ENCODE measurements at places on chromosomes 12 and 14.

GRCh38 chr12:131459773-131460365, 251.0 kb upstream of the SFSWAP start:
- no peak for DNase-seq

- no peak for DNase-seq
These were observed 20.0 kb downstream of the PROX2 start for GRCh38 chr14:74855945-74856344.

- no peak for DNase-seq
These were observed 23.8 kb downstream of the IL31 start for GRCh38 chr12:122150127-122150681.

- no peak for DNase-seq
These were observed 43.2 kb upstream of the MEG3 start for GRCh38 chr14:100782516-100783320.

- no peak for DNase-seq
These were observed 128.5 kb downstream of the HMGA2 start for GRCh38 chr12:65952737-65953209.

DNA sequence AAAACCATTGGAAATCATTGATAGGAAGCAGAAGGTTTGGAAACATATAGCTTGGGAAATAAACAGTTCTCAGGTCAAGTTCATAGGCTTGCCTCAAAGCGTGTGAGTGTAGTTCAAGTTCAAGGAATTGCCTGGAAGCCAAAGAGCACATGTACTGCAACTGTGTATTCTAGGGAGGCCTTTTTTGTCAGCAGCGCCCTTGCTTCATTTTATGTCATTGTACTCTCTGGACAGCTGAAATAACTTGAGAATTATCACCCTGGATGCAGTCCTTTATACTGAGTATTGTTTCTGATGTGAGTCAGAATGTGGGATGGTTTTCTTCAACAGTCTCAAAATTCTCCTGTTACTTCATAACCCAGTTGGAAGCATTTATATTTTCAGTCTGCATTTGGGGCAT, 16.0 kb upstream of the EVL start:
- no peak for DNase-seq

DNA sequence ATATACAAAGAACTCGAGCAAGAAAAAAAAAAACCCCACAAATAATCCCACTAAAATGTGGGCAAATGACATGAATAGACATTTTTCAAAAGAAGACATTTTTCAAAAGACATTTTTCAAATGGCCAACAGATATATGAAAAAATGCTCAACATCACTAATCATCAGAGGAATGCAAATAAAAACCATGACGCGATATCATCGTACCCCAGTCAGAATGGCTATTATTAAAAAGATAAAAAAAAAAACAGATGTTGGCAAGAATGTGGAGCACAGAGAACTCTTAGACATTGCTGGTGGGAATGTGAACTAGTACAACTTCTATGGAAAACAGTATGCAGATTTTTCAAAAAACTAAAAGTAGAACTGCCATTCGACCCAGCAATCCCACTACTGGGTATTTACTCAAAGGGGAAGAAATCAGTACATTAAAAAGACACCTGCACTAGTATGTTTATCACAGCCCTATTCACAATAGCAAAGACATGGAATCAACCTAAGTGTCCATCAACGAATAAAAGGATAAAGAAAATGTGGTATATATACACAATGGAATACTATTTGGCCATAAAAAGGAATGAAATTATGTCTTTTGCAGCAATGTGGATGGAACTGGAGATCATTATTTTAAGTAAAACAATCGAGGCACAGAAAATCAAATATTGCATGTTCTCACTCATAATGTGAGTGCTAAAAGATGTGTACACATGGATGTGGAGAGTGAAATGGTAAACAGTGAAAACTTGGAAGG, 16.3 kb downstream of the ZBTB39 start:
- no peak for DNase-seq

DNA sequence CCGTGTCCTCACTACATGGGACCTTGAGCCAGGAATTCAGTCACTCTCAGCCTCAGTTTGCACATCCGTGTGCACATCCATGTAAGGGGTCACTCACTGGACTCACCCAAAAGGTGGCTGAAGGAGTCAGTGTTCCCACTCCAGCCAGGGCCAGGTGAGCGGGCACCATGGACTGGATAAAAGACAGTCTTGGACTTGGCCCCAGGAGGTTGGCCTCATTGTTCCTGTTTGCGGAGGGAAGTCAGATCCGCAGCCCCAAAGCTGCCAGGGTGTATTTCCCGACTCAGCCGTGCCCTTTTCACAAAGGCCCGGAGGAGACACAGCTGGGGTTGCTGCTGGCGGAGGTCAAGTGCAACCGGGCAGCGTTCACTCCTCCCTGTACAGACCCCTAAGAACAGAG, 170.7 kb upstream of the MYL2 start:
- DNase-seq = no peak

GRCh38 chr12:60072911-60073310, 477.1 kb downstream of the SLC16A7 start:
- DNase-seq = no peak

Measured in thoracic aorta (tissue), 2 donors.